ENCODE measurements at places on chromosomes 6 and 20.

- DNase-seq: no peak
These were observed 69.6 kb downstream of the DNAH8 start for GRCh38 chr6:38784506-38785235.

GRCh38 chr20:44414808-44415207 lies 59.3 kb downstream of the HNF4A start:
- DNase-seq: no peak

GRCh38 chr6:42125231-42125630 lies 17.2 kb downstream of the C6orf132 start:
- DNase-seq: no peak

- DNase-seq: no peak
These were observed 684 bp upstream of the DNAH8 start for GRCh38 chr6:38714239-38715015.

DNA sequence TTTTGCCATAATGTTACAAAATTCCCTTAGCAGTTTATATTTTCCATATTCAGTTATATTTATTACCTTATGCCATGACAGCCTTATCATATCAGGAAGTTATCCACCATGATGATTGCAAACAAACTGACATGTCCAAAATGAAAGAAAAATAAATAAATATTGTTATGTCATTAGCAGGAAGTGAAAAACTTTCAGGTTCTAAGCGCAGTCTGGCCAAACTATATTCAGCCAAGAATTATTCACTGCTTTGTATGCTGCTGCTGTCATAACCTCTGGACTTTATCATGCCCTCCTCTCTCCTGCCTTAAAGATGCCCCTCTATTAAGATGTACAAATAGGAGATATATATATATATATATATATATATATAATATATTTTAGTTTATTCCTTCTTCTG lies 27.7 kb upstream of the DEFB112 start:
- no peak for DNase-seq

DNA sequence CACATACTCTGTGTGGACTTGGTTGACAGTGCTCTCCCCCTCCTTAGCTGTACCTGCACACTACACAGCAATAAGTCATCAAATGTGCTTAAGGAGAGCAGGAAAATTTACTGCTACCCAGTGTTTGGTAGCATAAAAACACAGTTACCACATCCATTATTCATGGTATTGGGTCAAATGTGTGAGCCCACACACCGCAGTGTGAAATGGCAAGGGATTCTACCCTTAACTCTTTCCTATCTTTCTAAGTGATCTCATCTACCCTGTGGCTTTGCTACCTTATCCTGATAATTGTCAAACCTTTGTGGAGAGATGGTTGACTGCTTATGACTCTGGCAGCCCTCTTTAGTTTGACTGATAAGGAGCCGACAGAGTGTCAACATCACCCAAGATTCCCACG lies 47.6 kb downstream of the STX11 start:
- DNase-seq: peak; percentile 13

DNA sequence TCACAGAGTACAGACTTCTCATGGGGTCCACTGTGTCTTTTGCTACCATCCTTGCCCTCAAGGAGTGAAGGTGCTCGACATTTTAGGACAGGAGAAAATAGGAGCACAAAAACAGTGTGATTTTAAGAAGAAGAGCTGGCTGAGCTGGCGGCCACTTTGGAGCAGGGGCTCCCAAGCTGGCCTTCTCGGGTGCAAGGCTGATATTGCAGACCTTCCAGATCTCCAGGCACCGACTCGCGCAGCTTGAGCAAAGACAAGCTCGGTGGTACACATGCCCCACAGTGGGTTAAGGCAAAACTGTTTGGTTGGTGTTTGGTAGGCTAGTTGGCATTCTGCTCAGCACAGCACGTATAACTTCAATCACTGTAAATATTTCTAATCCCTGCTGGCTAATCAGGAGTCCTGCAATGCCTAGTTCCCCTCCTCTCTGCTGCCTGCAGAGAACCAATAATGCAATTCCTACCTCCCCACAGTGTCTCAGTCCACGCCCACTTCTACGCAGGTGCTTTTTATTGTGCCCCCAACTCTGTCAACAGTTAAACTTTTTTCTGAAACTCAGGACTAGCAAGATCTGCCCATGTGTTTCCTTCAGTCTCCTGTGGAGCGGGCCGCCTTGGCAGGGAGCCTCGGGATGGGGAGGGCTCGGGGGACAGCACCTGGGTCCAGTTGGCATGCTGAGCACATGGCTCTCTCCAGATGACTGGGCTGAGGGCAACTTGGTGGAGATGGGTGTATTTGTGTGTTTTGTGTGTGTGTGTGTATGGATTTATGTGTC lies 12.7 kb upstream of the SMOC2 start:
- no peak for DNase-seq

DNA sequence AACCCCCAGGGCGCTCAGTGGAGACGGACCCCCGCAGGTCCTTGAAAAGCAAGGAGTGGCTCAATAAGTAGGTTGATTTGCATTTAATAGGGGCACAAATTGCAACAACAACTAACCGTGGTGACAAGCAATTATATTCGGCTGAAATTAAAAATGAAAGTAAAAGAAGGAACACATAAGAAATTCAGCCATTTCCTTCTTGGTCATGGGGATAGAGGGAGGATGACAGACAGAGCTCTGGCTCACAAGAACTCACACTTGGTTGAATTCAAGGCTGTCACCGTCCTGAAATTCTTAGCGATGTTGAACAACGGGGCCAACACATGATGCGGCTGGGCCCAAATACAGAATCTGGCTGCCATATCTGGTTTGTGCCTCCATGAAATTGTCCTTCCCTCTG lies 129.0 kb downstream of the EDN3 start:
- DNase-seq: no peak

DNA sequence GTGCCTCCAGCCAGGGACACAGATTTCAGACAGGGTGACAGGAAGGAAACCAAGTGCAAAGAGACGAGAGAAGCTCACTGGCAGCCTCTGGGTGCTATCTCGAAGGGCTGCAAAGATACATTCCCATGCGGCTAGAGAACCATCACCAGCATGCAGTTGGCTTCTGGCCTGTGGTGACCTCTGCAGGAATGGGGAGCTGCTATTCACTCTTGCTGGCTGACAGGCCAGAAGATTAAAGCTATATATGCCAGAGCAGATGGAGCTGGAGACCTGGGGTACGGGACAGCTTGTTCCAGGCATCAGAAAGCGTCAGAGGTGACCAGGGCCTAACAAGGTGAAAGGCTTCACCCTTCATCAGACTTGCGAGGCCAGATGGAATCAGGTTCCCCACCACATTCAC lies 20.0 kb downstream of the MAP1LC3A start:
- DNase-seq: no peak

Measured in CD4-positive, alpha-beta T cell treated with Interleukin-4 for 4 hours (primary cell).